ENCODE measurements at places on chromosomes 16 and 17.

DNA sequence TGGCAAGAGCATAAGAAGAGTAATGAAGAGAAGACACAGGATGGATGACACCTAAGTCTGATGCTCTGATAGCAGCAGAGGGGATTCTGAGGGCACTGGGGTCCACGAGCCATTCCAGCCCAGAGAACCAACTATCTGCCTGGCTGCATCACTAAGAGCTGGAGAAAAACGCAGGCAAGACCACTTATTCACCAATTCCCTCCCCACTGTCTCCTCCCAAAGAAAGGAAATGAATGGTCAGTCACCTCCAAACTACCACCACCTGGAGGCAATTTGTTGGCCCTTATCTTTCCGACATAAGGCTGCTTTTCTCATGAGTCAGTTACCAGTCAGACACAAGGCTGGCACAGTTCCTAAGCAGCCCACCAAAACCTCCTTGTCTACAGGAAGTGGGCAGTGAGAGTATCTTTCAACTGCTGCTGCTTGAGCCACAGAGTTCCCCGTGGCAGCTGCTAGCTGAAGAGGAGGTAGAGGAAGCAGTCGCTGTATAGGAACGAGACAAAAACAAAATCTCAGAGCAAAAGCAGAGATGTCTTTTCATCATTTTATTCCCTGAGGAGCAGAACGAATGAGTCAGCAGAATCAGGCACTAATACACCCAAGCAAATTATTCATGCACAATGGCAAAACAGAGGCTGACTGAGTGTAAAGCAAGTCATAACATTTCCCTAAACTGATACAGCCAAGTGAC, 111.1 kb downstream of the SMG6 start:
- peak; percentile 54 for DNase-seq

- DNase-seq, result no peak
Measured at GRCh38 chr16:55476625-55477533, 2.1 kb upstream of the MMP2 start.

- DNase-seq, result peak; percentile 81
Measured at GRCh38 chr17:17849147-17849820, 12.5 kb upstream of the SREBF1 start.

- no peak for DNase-seq
Measured at GRCh38 chr16:11393861-11394592, 48.8 kb downstream of the RMI2 start.

DNA sequence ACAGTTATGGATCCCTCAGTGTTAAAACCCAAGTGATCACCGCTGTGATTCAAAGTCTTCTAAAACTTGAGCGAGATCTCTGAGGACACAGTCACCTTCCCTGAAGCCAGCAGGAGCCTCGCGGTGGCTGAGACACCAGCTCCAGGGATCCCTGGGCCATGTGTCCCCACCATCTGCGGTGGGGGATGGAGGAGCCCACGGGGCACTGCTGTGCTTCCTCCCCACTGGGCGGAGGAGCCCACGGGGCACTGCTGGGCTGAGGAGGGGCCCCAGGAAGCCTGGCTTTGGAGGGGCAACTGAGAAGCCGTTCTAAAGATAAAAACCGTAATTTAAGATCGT, 65.7 kb upstream of the METRNL start:
- no peak for DNase-seq

DNA sequence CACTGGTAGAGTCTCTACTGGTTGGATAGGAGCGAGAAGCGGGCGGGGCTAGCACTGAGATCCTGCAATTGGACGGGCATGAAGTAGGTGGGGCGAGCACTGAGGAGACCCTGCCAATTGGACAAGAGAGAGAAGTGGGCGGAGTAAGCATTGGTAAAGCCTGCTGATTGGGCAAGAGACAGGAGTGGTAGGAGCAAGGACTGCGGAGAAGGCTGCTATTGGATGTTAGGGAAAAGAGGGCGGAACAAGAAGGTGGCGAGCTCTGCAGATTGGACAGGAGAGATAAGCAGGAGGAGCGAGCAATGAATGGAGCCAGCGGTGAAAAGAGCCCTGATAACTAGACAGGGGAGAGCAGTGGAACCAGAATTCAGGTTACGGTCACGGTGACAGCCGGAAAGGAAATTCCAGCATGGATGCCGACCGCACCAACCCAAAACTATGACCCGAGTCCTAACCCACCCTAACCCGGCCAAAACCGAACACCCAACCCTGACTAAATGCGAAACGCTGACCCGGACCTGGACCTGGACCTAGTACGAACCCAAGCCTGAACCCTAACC, 4.8 kb downstream of the SCGB1C2 start:
- DNase-seq, result no peak

DNA sequence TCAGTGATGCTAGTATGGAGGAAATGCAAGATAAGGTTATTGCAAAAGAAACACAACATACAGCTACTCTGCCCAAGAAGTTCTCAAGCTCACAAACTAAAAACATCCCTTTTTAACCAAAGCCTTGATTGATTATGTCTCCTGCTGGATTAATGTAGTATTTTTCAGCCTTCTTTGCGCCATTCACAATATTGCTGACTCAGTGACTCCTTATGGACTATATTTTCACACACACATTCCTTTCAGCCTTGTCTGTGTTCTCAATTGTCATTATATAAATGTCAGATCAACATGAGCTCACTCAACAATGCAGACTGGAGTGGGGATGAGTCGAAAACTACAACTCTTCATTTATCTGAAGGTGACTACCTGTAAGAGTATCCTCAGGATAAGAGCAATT, 579.3 kb upstream of the CDH8 start:
- DNase-seq, result no peak

GRCh38 chr16:20865420-20866131, 34.6 kb downstream of the DCUN1D3 start:
- no peak for DNase-seq

- no peak for DNase-seq
Measured at GRCh38 chr17:33786478-33786877, 468.6 kb upstream of the CCL2 start.

- DNase-seq, result no peak
Measured at GRCh38 chr17:57666201-57666870, 78.8 kb downstream of the CCDC182 start.

DNA sequence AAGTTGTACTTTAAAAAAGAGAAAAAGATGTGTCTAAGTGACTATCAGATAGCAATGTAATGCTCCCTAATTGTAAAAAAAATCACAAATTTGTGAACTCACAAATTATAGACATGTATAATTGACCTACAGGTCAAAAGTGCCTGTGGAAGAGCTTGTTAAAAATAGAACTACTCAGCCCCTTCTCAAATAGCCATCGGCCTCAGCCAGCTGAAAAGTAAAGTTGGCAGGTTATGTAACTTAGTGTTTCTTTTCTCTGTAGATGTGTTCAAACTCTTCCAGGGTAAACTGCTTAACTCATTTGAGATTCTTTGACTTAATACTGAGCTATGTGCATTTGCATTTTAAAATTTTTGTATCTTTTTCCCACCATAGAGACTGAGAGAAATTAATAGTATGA, 13.3 kb downstream of the AKTIP start:
- no peak for DNase-seq

DNA sequence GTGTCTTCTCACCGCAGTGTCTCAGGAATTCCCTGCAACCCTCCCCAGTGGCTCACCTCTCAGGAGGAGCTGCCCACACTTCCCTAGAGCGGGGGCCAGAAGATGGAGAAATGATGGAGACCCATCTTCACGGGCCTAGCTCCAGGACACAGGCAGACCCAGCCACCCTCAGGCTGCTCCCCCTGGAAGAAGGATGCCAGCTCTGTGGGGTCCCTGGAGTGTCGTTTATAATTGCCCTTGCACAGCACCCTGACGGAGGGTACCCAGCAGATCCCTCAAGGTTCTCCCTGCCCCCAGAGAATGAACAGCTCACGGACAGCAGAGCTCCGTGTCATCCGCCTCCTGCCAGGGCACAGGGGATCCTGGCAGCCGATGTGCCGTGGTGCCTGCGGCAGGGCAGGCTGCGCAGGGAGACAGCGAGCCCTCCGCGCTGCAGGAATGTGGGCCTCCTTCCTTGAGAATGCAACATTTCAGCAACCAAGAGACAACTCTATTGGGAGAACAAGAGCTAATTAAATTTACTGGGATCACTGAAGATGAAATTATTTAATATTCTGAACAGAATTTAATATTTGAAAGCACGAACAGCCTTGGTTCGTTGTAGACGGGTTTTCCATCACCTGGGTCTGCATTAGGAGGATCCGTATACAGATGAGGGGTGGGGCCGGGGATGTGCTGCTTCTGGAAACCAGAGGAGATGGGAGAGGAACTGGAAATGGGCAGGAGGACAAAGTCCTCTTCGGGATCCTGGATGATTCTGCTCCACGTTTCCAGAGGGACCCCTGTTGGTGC, 21.0 kb upstream of the RBFOX3 start:
- DNase-seq, result peak; percentile 12

- DNase-seq, result peak; percentile 55
Measured at GRCh38 chr17:19876529-19877161, 8.9 kb upstream of the ULK2 start.

DNA sequence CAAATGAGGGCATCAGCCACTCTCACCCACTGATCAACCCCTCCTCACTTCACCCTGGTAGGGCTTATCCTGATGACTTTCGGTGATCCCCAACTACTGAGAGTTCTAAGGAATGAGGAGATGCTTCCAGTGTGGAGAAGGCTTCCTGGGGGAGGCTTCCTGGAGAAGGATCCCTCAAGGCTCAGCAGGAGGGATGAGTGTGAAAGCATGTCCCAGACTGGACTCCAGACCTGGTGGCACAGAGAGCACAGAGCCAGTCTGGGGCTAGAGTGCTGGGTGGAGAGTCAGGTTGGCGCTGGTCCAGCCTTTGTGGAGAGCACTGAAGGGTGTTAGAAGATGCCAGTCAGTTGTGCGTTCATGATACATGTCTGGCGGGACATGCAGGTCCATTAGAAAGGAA, 53.7 kb downstream of the PLD6 start:
- DNase-seq, result no peak

DNA sequence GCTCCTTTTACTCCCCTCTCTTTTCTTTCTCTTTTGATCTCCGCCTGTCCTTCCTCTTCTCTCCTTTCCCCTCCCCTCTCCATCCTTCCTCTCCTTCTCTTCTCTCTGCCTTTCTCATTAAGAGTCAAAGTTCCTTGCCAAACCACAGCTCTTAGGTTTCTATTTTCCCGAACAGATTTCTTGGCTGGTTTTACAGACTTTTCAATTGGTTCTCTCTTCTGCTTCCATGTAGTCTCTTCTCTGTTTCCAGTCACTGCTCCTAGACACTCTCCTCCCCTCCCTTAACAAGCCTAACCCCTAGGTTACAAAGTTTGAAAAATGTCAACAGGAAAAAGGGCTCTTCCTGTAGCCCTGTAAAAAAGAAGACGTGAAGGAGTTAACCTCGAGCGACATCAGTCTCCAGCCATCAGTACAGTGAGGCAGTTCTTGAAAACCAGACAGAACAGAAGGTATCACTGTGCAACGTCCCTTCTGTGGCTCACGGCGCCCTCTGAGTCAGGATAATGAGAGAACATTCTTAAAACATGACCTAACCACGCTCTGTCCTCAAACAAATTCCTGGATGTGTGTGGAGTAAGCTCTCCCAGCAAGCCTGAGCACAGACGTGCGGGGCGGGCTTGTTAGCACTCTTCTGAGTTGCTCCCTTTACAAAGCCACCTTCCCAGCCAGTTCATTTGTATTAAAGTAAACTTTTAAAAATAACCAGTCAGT, 11.6 kb upstream of the MARCHF10 start:
- DNase-seq, result no peak

GRCh38 chr17:51493206-51493605, 232.9 kb downstream of the UTP18 start:
- no peak for DNase-seq

GRCh38 chr17:47883589-47884426, 12.2 kb upstream of the SP2 start:
- no peak for DNase-seq

GRCh38 chr16:67199011-67199807, at the start of gene ELMO3:
ELMO3 (plus strand) TSS chr16:67199131; CDS start chr16:67199327, 196 bp downstream.
- no peak for DNase-seq

DNA sequence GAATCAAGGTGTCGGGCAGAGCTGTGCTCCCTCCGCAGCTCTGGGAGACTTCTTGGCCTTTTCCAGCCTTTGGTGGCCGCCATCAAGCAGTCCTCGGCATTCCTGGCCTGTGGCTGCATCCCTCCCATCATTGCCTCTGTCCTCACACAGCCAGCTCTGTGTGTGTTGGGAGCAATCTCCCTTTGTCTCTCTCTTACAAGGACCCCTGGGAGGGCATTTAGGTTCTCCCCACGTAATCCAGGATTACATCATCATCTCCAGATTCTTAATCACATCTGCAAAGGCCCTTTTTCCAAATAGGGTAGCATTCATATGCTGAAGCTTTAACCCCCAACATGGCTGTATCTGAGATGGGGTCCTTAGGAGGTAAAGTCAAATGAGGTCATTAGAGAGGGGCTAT, 4.1 kb upstream of the DNAH17 start:
- DNase-seq, result no peak

- DNase-seq, result no peak
Measured at GRCh38 chr17:60506312-60506711, 19.7 kb downstream of the APPBP2 start.

- no peak for DNase-seq
Measured at GRCh38 chr16:75197522-75198134, 9.3 kb downstream of the CTRB2 start.

GRCh38 chr17:31696703-31697325, 162.2 kb downstream of the COPRS start:
- no peak for DNase-seq

- DNase-seq, result peak; percentile 69
Measured at GRCh38 chr17:58317421-58318064, 11.1 kb downstream of the TSPOAP1 start.

- DNase-seq, result no peak
Measured at GRCh38 chr17:77449908-77450741, 309.4 kb downstream of the SEC14L1 start.

DNA sequence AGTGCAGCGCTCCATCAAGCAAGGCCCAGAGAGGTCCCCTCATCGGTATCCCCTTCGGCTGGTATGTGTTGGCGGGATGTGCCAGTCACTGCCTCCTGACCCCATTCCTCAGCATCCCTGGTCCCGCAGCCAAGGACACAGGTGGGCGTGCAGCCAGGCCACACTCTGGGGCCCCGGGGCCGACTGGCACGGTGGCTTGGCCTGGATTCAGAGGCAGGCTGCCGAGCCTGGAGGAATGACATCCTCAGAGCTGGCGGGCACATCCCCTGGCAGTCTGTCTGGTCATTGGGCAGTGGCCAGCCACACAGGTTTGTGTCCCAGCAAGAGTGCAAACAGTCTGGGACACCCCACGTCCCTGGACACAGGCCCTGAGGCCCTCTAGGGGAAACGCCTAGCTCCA, 111.1 kb downstream of the SDK2 start:
- DNase-seq, result no peak

- no peak for DNase-seq
Measured at GRCh38 chr17:42669977-42670788, 6.6 kb downstream of the PLEKHH3 start.

DNA sequence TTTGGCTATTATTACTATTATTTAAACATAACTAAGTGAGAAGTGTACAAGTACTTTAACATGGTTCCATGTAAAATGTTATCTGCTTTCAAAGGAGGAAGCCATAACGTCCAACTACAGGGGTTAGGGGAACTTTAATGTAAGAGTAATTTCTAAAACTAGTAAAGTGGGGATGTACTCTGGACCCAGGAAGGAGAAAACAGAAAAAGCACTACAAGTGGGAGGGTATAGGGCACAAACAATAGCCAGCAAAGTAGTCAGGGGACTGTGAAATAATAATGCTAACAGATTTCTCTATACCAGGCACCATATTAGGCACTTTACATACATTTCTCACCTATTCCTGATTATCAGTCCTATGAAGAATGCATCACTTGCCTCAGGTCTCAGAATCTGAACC, 19.6 kb downstream of the USP31 start:
- no peak for DNase-seq

Measured in CD4-positive, alpha-beta T cell (primary cell).